Stimulated activated CD4-positive, alpha-beta T cell treated with anti-CD3 and anti-CD28 coated beads, Interleukin-4, amount 100 ng/mL, for 24 hours (primary cell): ENCODE measurements at places on chromosomes 3 and 15.

DNA sequence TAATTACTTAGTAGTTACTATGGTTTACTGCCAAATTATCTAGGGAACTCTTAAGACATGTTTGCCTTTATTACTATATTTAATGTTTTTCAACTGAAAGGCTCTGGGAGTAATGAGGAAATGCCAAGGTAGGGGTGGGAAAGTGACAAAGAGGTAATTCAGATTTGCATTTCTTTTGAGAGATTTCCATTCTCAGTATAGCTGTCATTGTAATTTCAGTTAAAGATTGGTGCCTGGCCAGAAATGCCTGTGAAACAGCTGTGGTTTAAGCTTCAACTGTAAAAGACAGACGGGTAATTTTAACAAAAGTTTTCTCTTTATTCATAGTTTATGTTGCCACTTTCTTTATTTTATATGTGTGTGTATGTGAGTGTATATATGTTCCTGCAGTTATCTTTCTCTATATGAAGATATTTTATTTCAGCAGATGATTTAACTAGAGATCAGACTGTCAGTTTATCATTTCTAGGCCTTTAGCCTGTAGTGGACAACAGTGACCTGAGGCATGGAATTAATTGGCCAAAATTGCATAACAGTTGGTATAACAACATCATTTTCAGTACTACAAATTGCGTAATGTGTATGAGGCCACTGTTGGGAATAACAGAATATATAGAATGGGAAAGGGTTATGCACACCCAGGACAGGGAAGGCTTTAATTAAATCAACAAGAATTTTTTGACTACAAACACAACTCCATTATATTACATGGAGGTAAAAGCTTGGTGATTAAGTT, 119.0 kb downstream of the BBX start:
- DNase-seq, result no peak

DNA sequence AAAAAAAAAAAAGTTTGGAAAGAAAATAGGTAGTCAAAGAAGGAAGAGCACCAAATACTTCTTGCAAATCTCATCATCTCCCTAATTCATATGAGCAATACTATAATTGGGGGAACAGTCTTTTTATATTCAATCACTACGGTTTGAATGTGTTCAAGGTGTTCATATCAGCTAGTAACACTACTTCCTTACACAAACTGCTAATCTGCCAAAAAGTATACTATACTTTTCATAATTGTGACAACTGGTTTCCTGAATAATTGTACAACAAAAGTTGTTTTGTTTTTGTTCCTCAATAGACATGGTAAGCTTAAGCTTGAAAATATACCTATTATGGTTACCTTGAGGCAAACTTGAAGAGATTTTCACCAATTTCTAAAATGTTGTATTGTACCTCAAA, 12.1 kb downstream of the SETD2 start:
- DNase-seq, result no peak

- DNase-seq, result no peak
Measured at GRCh38 chr3:57654267-57654666, 38.6 kb downstream of the DENND6A start.

GRCh38 chr3:53102601-53103147, 27.6 kb downstream of the RFT1 start:
- peak; percentile 52 for DNase-seq

DNA sequence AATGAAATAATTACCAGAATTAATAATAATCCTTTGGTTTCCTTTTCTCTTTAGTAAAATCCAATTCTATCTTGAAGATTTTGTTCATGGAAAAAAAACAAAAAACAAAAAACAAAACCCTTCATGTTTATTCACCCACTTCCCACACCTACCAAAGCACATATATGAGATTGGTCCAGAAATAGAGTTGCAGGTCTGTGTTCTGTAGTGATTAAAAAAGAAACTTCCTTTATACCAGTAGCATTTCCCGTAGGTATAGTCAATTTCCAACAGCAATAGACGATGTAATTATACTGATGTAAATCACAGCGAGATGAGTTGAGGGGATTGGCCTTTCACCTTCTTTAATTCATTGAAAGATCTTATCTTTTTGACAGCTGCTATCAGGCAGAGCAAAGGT, 194.6 kb downstream of the SOX2 start:
- no peak for DNase-seq

- DNase-seq, result no peak
Measured at GRCh38 chr15:92305343-92305742, 88.3 kb upstream of the ST8SIA2 start.

GRCh38 chr15:36008719-36009118, 462.8 kb upstream of the DPH6 start:
- DNase-seq, result no peak

GRCh38 chr3:12553921-12554391, 2.9 kb upstream of the MKRN2 start:
- DNase-seq, result peak; percentile 7

DNA sequence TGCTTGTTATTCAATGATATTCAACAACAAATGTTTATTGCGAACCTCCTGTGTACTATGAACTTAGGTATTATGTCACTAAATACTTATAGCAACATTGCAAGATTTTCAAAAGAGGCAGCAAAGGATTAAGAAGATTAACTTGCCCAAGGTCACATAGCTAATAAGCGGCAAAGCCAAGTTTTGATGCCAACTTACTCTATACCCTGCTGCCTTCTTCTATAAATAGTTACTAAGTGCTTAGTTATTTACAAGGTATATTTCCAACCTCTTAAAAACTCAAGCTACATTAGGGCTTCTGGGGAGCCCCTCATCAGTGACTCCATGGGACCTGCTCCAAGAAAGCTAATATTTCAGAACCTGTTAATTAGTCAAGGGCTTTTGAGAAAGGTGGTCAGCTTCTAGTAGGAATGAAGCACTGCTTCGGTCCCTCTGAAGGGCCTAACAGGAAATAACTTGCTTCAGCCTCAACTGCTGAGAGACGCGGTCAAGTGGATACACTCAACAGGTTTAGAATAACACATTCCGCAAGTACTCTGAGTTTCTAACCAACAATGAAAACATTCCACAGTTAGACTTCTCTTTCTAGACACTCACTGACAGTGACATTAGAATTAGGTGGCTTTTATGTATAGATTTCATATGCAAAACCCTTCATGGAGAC, 125.5 kb downstream of the DGKG start:
- no peak for DNase-seq

DNA sequence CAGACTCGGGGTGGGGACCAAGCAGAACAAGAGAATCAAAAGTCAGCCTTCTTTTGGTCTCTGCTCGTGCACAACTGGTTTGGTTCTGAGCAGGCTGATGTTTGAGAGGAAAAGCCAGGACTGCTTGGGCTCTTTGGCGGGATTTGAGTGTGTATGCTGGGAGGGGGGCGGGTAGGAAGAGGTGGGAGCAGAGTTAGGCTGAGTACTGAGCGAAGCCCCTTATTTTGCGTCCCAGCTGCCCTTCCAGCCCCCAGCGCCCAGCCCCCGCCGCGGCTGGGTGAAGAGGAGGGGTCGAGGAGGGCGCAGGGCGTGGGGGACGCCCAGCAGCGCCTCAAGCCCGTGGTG, 153.5 kb upstream of the GOLIM4 start:
- no peak for DNase-seq

- no peak for DNase-seq
Measured at GRCh38 chr15:99686290-99686689, 46.9 kb downstream of the LYSMD4 start.

DNA sequence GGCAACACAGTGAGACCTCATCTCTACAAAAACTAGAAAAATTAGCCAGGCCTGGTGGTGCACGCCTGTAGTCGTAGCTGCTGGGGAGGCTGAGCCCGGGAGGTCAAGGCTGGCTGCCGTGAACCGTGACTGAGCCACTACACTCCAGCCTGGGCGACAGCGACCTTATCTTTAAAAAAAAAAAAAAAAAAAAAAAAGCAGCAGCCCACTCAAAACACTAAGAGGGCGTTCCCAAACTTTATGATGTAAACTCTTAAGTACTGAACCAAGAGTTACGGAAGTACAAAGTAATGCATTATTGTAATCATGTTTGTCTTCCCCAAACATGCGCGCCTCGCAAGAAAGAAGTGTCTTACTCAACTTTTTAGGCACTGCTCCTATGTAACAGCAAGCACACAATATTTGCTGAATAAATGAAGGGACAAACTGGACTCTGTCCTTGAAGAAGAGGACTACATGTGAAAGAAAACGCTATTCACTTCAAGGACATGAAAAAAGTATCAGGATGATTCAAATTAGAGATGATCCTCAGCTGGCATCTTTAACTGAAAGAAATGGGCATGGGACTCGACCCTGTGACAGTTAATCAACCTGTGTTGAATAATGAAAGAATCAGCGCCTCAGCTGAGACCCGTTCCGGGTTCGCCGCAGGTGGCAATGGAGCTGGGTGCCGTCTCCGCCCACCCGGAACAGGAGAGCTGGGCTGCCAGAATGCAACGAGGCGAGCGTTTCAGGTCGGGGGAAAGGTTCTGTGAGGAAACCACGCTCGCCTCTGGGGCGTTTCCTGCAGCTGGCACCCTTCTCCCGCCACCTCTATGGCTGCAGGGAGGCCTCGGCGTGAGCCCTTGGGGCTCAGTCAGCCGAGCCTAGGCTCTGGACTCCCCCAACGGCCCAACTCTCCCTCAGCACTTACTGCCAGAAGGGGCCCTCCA, 718 bp downstream of the SPG11 start:
- peak; percentile 82 for DNase-seq

- DNase-seq, result no peak
Measured at GRCh38 chr3:188220988-188221818, 67.2 kb downstream of the LPP start.

DNA sequence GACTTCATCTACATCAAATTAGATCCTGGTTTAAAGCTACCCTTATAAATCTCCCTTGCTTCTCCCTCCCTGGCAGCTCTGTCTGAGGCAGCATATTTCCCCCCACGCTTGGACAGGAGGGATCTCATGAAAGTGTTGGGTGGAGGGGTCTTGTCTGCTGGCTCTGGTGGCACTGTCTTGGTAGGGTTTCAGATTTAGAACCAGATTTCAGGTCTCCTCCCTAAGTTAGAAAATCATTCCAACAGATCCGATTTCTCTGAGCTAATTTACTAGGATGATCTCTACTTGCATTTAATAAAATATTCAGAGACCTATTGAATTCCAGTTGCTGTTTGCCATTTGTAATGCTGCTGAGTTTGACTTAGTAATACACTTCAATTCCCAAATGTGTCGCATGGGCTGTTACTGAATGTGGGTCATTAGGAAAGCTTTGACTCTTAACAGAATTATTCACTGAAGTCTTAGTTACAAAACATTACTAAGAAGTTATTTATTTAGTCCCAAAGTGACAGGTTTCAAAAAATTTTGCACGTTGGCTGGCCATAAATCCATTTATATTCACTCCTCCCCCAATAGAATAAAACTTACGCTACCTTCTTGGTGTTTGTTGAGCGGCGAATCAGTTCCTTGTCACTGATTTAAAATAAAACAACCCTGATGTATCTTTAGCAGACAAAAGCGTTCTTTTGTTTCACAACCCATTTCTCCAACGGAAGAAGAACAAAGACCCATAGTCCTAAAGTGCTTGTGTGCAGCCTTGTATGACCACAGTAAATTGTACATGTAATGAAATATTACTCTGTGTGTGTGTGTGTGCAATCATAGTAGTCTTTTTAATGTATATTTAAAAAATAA, 84.5 kb downstream of the TRAK1 start:
- DNase-seq, result no peak

- no peak for DNase-seq
Measured at GRCh38 chr15:88246081-88246480, 10.5 kb downstream of the NTRK3 start.

DNA sequence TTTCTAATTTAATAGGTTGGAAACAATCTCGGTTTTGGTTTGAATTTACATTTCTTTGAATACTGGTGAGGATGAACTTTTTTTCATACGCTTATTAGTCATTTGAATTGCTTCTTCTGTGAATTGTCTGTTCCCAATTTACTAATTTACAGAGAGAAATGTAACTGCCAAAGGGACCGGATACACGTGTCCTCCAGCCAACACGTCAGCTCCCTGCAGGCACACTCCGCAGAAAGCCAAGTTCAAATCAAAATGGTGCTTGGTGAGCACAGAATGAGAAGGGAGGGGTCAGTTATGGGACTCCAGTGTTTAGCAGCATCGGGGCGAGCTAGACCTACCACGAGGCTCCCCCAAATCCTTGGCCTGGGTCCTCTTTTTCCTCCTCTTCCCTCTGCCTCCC, 10.8 kb upstream of the TSEN2 start:
- no peak for DNase-seq

- DNase-seq, result no peak
Measured at GRCh38 chr3:36919439-36920160, 25.3 kb downstream of the TRANK1 start.

- DNase-seq, result no peak
Measured at GRCh38 chr3:178318941-178319816, 217.1 kb upstream of the KCNMB2 start.

DNA sequence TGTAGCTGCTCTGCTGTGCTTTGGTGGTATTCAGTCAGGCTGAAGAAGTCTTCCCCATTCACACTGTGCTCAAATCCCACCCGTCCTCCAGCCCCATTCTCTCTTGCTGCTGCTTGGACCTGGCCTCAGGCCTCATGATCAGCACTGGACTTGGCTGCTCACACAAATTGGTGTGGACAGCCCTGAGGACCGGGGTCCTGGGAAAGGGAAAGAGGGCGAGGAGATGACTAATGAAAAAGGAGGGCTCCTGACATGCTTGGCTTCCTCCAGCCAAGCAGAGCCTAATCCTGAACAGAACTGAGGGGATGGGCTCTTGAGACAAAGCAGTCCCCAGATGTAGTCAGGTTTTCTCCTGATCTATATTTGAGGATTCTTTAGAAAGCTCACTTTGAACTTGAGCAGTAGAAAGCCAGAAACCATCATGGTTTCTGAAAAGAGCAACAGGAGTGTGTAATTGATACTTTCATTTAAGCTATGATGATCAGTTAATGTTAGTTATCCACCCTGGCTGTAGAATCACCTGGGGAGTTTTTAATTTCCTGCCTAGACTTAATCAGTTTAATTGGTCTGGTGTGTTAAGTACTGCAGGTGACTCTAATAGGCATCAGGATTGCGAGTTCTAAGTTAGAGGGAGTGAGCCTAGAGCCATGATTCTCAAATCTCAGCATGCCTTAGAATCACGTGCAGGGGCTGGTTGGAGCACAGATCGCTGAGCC, 79.4 kb upstream of the THBS1 start:
- no peak for DNase-seq

- no peak for DNase-seq
Measured at GRCh38 chr15:86494475-86494874, 414.8 kb downstream of the AGBL1 start.

GRCh38 chr15:89163271-89164055, 57.9 kb downstream of the RLBP1 start:
- DNase-seq, result no peak

DNA sequence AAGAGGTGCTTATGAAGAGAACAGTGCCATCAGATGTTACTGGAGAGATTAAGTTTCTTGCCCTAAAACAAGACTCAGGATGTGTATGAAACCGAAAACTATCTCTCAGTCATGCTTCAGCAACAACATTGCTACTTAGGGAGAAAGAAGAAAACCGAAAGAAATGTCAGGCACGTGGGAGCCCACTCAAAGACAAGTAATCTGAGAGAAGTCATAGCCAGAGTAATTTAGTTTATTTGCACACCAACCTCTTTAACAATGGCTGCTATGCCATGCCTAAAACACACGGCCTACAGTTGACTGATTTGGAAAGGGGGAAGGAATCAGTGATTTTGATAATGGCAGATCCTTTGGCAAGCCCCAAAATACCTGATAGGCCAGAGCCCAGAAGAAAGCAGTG, 162.9 kb downstream of the TIGIT start:
- DNase-seq, result no peak
